GM13977 (cell line): ENCODE measurements at places on chromosomes 12 and 14.

GRCh38 chr12:3892631-3893030, 19.4 kb upstream of the PARP11 start:
- no peak for DNase-seq

DNA sequence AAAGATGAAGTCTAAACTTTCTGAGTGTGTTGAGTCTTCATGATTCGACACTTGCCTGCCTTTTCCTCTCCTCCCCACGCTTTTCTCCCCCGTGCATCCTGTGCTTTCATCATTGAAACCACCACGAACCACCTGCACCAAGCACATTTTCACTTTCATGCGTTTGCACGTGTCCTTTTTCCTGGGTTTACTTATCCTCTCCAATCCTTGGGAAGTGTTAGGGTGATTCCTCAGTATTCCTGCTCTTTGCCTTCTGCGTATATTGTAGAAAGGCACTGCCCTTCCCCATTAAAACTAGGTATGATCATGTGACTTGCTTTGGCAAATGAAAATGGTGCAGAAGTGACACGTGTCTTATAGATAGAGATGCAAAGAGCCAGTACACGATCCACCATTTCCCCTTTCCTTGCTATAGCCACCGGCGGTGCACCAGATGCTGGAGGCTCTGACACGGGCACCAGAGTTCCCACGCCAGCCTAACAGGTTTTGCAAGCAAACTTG, 106.6 kb downstream of the BRMS1L start:
- DNase-seq: no peak

- DNase-seq: no peak
Observed at GRCh38 chr14:93716746-93717667, 71.3 kb downstream of the PRIMA1 start.

GRCh38 chr14:64196814-64197411, 97.3 kb downstream of the ESR2 start:
- peak; percentile 40 for DNase-seq

DNA sequence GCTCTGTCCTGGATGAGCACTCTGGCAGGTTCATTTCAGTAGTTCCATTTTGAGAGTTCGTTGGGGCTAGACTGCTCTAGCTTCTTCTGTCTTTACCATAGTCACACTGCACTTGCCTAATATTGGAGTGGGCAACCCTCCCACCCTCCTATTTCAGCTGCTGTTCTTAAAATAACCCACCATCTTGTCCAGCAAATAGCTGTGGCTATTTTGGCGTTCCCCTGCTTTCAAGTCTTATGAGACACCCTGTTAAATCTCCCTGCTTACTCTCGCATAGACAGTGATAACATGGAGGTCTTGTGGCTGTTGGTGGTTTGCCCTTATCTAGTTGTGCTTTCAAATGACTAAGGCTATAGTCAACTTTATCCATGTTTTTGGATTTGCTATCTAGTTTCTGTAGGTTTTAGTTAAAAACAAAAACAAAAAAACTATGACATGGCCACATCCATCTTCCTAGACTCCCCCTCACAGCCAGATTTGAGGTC, 65.5 kb downstream of the LRP6 start:
- DNase-seq: peak; percentile 20
